Stimulated activated CD8-positive, alpha-beta memory T cell treated with anti-CD3 and anti-CD28 coated beads, Interleukin-4, amount 100 ng/mL, for 1 hour (primary cell): ENCODE measurements at places on chromosomes 11 and 22.

DNA sequence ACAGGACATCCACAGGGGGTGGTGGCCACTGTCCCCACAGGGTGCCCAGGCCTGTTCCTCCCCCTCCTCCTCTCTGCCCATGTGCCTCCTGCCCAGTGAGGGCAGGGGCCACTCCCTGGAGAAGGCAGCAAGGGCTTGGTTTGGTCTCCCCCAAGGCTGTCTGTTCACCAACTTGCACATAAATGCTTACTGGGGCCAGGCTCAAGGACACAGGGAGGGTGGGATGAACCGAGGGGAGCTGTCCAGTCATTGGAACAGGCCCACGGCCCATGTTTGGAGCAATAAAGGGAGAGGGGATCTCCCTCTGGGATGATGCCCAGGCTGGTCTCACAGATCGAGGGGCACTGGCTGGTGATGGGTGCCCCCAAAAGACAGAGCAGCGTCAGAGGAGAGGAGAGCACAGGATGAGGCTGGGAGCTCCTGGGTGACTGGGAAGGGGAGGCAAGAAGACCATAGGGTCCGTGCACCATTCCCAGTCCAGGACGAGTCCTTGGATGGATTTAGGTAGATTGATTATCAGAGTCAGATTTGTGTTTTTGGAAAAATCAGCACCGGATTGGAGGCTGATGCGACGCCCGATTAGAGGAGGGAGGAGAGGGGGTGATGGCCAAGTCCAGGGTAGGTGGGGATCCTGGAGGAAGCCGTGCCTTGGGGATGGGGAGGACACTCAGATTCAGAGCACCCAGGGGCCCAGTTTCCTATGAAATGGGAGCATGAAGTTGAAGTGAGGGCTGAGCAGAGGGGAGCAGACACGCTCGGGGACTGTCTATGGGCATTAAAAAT is 1.1 kb downstream of the IGLL5 start:
- DNase-seq: no peak

DNA sequence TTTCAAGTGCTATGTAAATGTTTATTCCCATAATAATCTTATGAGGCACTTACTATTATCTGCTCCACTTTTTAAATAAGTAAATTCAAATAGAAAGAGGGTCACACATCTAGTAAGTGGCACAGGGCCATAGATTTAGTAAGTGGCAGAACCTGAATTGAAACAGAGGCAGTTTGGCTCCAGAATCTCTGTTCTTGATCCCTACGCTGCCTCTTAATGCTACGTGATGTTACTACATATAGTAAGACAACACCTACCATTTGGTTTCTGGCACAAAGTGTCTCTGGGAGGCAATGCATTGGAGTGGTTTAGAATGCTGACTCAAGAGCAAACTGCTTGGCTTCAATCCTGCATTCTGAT is 1018.3 kb downstream of the DLG2 start:
- no peak for DNase-seq

DNA sequence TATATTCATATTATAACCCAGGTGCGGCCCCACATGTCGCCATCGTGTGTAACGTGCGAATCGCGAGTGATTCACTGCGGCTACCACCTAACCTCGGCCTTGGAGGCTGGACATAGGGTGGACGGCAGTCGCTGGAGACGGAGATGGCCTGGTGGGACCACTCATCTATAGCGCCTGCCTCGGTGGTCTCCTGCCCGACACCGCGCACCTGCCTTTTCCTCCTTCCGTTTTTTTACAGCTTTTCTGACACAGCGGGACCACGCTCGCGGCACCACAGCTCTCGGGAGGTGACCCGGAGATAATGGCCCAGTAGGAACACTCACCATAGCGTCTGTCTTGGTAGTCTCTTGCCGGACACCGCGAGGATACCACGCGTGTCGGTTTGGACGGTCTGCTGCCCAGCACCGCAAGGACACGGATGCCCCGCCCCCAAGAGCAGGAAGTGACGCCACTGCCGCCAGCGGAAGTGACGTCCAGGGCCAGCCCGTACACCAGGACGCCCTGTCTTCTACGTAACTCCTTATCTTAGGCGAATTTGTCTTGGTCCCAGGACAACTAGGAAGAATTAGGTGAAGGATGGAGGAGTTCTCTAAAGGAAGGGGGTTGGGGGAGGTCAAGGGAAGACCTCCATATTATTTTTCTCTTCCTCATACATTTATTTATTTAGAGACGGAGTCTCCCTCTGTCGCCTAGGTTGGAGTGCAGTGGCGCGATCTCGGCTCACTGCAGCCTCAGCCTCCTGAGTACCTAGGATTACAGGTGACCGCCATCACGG is 6.4 kb downstream of the SNU13 start:
- peak; percentile 61 for DNase-seq

- DNase-seq: no peak
Observed at GRCh38 chr22:22397292-22397870, 111.2 kb downstream of the ZNF280B start.

GRCh38 chr11:128956401-128957201 is 13.9 kb upstream of the TP53AIP1 start:
- DNase-seq: no peak

DNA sequence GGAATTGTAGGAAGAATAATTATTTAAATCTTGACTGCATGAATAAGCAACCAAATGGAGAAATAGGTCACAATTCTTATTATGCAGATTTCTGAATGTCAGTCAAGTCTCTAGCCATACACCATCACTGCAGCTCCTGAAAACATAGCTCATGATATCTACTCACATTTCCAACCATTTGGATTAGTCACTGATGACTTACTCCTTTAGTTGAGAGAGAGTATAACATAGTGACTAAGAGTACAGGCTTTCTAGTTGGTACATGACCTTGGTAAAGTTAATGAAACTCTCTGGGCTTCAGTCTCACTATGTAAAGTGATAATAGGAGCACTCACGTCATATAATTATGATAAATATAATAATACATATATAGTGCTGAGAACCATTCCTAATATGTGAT is 265.2 kb downstream of the KCNA4 start:
- no peak for DNase-seq

DNA sequence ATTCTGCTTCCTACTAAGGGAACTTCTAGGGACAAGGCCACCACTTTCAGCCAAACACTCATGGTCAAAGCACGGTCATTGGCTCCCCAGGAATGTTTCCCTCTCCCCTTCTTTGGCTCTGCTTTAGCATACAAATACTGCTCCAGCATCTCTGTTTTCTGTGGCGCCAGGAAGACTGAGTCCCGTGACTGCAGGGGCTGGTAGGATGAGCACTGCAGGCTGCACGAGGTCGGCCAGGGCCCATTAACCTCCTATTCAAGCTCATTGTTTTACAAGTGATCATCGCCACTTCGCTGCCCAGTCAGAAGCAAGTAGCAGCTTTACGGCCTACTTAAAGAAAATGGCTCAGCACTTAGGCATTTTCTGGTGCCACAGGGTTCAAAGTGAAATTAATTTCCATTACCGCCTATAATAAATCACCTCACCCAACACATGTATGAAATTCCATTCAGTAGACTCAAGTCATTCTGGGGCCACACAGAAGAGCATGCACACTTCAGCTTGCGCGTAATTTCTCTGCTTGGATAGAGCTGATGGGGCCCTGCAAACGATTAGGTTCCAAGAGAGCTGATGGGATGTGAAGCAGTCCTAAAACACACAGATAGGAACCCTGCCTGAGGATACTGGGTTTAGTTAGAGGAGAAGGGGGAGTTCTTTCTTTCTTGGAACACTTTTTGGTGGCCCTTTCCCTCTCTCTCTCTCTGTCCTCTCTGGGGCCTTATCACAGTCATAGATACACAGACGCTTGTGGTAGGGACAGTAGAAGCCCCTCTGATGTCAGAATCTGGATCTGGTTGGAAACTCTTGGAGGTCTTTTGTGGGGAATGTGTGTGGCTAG is 173.7 kb downstream of the KIF18A start:
- no peak for DNase-seq

- DNase-seq: no peak
Observed at GRCh38 chr11:15911377-15912044, 444.8 kb downstream of the SOX6 start.

DNA sequence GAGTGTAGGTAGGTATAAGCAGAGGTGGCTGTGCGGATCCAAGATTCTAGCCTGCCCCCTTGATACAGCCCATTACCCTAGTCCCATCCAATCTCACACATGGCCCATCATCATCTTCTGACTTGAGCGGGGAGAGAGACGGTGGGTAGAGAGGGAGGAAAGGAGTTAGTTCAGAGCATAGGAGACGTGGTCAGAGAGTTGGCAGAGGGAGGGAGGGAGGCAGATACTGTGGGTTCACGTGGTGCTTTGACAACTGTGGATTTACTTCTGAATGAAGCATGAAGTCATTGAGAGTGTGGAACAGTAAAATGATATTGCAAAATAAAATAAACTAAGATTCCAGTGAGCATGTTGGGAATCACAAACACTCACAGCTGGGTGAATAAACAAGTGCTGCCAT is 31.4 kb upstream of the VPREB1 start:
- DNase-seq: no peak

- DNase-seq: no peak
Observed at GRCh38 chr11:31797190-31798056, 13.7 kb downstream of the PAX6 start.

GRCh38 chr22:35900483-35901168 is 128.0 kb downstream of the RBFOX2 start:
- no peak for DNase-seq

- no peak for DNase-seq
Observed at GRCh38 chr11:7677796-7678201, 4.5 kb upstream of the CYB5R2 start.

DNA sequence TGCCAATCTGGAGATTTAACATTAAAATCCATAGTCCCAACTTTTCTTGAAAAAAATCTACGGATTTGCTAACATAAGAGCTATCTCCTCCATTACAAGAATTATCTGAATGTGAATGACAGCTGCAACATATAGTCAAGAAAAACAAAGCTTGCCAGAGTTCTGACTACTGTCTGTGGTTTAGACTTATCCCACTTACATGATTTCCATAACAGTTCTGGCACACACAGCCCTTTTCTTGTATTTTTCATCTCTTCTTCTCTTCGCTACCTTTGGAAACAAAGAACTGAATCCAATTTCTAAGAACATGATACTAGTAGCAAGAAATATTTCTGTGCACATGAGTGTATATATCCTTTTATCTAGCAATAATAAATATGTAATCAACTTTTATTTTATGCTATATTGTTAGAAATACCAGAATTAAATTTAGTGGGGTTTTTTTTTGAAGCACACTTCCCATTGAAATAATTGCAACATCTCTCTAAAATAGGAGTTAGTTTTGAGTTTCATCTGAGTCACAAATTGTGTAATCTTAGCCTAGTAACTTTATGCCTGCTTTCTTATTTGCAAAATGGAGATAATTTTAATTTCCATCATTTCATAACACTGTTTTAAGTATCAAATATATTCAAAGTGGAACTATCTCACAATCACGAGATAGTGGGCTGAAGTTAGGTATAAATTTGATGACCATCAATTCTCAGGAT is 1217.6 kb downstream of the JRKL start:
- no peak for DNase-seq

- no peak for DNase-seq
Observed at GRCh38 chr22:45230026-45230721, 10.5 kb downstream of the KIAA0930 start.

DNA sequence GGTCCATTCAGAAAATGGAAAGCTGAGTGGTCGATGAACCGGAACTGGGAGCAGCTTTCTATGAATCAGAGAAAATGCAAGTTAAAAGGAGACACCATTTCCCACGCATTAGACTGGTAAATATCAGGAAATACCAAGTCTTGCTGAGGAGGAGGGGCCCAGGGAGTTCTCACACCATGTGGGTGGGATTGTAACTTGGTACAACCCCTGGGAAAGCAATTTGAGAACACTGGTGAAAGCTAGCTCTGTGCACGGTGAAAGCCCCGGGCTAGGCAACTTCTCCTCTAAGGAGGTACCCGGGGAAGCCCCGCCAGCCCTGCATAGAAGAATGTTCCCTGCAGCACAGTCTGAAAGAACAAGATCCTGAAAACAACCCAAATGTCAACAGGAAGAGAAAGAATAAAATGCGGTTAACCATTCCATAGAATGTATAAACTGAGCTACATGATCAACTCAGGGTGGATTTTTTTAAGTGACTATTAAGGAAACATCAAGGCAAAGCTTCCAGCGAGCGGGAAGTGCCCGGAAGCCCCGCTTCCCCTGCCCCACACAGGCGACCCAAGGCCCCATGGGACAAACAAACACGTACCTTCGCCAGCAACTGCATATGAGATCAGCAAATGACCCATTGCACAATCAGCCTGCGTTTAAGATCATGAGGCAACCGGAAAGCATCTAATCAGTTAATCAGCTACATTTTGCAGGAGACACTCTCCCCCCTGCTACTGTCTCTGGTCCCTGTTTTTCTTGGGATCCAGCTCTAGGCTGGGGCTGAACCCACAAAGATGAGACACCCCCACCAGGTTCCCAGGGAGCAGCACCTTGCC is 11.3 kb downstream of the SHANK2 start:
- no peak for DNase-seq

GRCh38 chr22:46703996-46704370 is 34.1 kb downstream of the CERK start:
- no peak for DNase-seq

GRCh38 chr11:123580557-123581275 is 73.7 kb downstream of the SCN3B start:
- peak; percentile 40 for DNase-seq

DNA sequence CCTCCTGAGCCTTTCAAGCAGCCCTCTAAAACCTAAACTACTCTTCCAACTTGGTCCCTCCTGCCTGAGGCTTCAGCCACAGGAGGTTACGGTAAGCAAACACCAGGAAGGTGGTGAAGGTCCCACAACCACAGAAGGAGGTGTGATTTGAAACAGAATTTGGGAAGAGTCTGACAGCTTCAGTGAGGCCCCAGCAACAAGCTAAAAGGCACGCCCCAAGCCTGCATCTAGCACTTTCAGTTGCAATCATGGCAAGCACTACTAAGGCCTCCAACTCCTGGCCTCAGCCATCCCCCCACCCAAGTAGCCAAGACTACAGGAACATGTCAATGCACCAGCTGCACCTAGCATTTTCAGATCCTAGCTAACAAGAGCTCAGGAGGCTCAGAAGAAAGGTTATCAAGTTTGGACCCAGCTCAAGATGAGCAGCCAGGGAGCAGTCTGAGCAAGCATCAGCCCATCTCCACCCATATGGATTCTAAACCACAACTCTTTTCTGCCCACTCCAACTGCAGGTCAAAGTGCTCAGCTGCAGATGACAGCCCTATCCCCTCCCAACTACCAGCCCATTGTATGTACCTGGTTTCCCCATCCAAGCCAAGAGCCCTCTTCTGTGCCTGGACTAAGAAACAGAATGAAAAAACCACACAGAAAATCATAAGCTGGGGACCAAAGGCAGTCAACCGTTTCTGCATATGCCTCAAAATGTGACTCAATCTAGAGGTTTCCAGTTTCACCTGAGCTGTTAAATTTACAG is 10.4 kb upstream of the AHNAK start:
- no peak for DNase-seq

DNA sequence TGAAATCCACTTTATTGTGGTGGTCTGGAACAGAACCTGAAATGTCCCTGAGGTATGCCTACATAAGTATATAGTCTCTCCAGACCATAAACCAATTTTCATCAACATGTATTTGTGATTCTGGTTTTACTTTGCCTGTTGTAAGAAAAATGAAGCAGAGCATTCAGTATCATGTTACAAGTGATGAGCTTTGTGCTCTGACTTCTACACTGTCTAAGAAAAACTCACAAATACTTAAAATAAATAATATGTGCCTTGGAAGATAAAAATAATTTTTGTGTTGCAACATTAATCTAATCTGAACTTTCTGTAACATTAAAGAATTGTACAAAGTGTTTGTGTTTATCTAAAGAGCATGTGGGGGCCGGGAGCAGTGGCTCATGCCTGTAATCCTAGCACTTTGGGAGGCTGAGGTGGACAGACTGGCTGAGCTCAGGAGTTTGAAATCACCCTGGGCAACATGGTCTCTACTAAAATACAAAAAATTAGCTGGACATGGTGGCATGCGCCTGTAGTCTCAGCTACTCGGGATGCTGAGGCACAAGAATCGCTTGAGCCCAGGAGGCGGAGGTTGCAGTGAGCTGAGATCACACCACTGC is 219.5 kb downstream of the SOX6 start:
- DNase-seq: no peak
